Natural killer cell (primary cell): ENCODE measurements at places on chromosomes 4 and X. TPM values are rescaled to one million over a fixed set of nuclear protein-coding genes. Genes with fewer than 3 reads are reported as not detected.

NDNF gene
- total RNA-seq = not detected

KCTD8 gene
- total RNA-seq = not detected

PTPN13 gene
- total RNA-seq = 0.20 TPM

MMRN1 gene
- total RNA-seq = 1.2 TPM

UGT2B10 gene
- not detected for total RNA-seq

RAB41 gene
- total RNA-seq = not detected

KLB gene
- total RNA-seq = 0.10 TPM

SAGE1 gene
- not detected for total RNA-seq

GRCh38 chr4:149980121-149980682, 98.0 kb upstream of the DCLK2 start:
- no peaks in the 10 kb centered on the region for H3K36me3 ChIP-seq
- H3K4me3 ChIP-seq = no peak overlapping the region
- no peak for DNase-seq

GRCh38 chr4:88097301-88097700, 61.1 kb downstream of the ABCG2 start:
- H3K27me3 ChIP-seq = no peaks in the 10 kb centered on the region
- no peak overlapping the region for H3K4me3 ChIP-seq
- H3K27ac ChIP-seq = no peak overlapping the region
- no peak for DNase-seq

- peaks cover 4% of the 10 kb centered on the region for H3K4me1 ChIP-seq
- no peak overlapping the region for H3K4me3 ChIP-seq
- H3K27me3 ChIP-seq = no peaks in the 10 kb centered on the region
- H3K36me3 ChIP-seq = no peaks in the 10 kb centered on the region
- H3K27ac ChIP-seq = no peak overlapping the region
- DNase-seq = no peak
These were observed 491 bp downstream of the COL4A5 start for GRCh38 chrX:108439961-108440696.

GRCh38 chr4:109676886-109677285, 26.4 kb downstream of the CASP6 start:
- H3K4me1 ChIP-seq = no peaks in the 10 kb centered on the region
- H3K4me3 ChIP-seq = no peak overlapping the region

GRCh38 chr4:150302553-150302952, 224.3 kb downstream of the DCLK2 start:
- no peak overlapping the region for H3K4me3 ChIP-seq
- H3K27me3 ChIP-seq = no peaks in the 10 kb centered on the region
- no peak for DNase-seq
- no peaks in the 10 kb centered on the region for H3K4me1 ChIP-seq
- no peak overlapping the region for H3K27ac ChIP-seq

GRCh38 chrX:78321809-78322208, 5.6 kb downstream of the CYSLTR1 start:
- H3K27ac ChIP-seq = peak overlapping the region; percentile 55
- H3K4me3 ChIP-seq = no peak overlapping the region
- no peaks in the 10 kb centered on the region for H3K27me3 ChIP-seq
- no peaks in the 10 kb centered on the region for H3K36me3 ChIP-seq
- peaks cover 16% of the 10 kb centered on the region for H3K4me1 ChIP-seq

GRCh38 chr4:53635697-53636483, 44.6 kb upstream of the LNX1 start:
- H3K27ac ChIP-seq = no peak overlapping the region
- H3K4me1 ChIP-seq = no peaks in the 10 kb centered on the region
- no peaks in the 10 kb centered on the region for H3K27me3 ChIP-seq
- no peak overlapping the region for H3K4me3 ChIP-seq
- H3K36me3 ChIP-seq = no peaks in the 10 kb centered on the region
- DNase-seq = no peak

GRCh38 chr4:113881256-113881655, 98.2 kb downstream of the ARSJ start:
- no peaks in the 10 kb centered on the region for H3K4me1 ChIP-seq
- DNase-seq = no peak
- no peaks in the 10 kb centered on the region for H3K36me3 ChIP-seq

DNA sequence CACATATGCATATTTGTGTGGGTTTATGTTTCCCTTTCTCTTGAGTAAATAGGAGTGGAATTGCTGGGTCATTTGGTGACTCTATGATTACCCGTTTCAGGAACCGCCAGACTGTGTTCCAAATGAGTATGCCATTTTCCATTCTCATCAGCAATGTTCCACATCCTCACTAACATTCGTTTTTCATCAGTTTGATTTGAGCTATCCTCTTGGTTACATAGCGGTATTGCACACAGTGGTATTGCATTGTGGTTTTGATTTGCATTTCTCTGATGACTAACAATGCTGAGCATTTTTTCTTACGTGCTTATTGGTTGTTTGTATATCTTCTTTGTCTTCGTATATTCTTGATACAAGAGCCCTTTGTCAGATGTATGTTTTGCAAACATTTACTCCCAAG, 218.0 kb upstream of the AMOT start:
- no peak for DNase-seq
- H3K4me1 ChIP-seq = no peaks in the 10 kb centered on the region
- H3K36me3 ChIP-seq = no peaks in the 10 kb centered on the region
- H3K4me3 ChIP-seq = no peak overlapping the region
- no peaks in the 10 kb centered on the region for H3K27me3 ChIP-seq
- H3K27ac ChIP-seq = no peak overlapping the region

GRCh38 chrX:154021131-154021611, 1.5 kb upstream of the IRAK1 start:
- no peak for DNase-seq
- no peaks in the 10 kb centered on the region for H3K27me3 ChIP-seq
- no peak overlapping the region for H3K4me3 ChIP-seq

DNA sequence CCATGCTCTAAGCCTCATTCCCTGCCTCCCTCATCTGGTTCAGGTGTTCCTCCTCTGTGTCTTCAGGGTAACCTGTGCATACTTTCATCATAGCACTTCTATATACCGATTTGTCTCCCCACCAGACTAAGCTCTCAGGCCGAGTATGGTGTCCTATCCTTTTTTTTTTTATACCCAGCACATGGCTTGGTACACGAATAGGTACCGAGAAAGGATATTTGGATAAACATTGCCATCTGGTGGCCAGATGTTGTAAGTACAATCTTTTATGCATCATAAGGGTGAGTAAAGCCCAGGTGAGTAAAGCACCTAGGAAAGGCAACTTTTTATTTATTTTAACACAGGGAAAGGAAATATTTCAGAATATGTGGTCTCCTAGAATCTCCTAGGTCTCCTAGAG, 68.4 kb downstream of the MID2 start:
- no peaks in the 10 kb centered on the region for H3K4me1 ChIP-seq
- H3K36me3 ChIP-seq = no peaks in the 10 kb centered on the region
- no peak for DNase-seq
- no peaks in the 10 kb centered on the region for H3K27me3 ChIP-seq
- no peak overlapping the region for H3K27ac ChIP-seq

GRCh38 chr4:78644744-78645330, 93.3 kb downstream of the ANXA3 start:
- H3K27me3 ChIP-seq = no peaks in the 10 kb centered on the region
- peak; percentile 70 for DNase-seq
- no peaks in the 10 kb centered on the region for H3K36me3 ChIP-seq
- peaks cover 4% of the 10 kb centered on the region for H3K4me1 ChIP-seq

DNA sequence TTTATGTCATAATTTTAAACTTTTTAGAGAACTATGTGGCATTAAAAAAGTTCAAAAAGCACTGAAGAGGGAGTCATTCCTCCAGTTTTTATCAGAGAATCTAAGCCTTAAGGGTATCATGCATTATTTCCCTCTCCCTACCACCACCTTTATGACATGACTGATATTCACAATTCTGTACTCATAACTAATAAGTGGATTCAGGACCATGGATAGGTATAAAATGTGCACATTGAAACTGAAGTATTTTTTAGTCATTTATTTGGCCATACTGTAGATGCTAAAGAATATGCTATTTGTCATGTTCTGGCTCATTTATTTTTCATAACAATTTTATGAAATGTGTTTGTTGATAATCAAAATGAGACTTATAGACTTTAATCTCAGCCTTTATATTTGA, 897.5 kb upstream of the AGA start:
- H3K4me1 ChIP-seq = no peaks in the 10 kb centered on the region
- H3K27ac ChIP-seq = no peak overlapping the region
- no peak for DNase-seq
- H3K4me3 ChIP-seq = no peak overlapping the region
